ENCODE measurements at places on chromosomes 3 and 15. TPM values are rescaled to one million over a fixed set of nuclear protein-coding genes. Genes with fewer than 3 reads are reported as not detected.

ZPLD1 gene
- total RNA-seq = not detected

IL12A gene
- 0.29 TPM for total RNA-seq

CHRM5 gene
- not detected for total RNA-seq

ANKRD63 gene
- not detected for total RNA-seq

CD200 gene
- total RNA-seq = 6.0 TPM

RPL15 gene
- total RNA-seq = 1,360 TPM

AP3B2 gene
- 0.84 TPM for total RNA-seq

CCK gene
- total RNA-seq = 0.48 TPM

APOD gene
- 362 TPM for total RNA-seq

HEG1 gene
- 102 TPM for total RNA-seq

TGM4 gene
- not detected for total RNA-seq

EAF2 gene
- 7.2 TPM for total RNA-seq

GNAT1 gene
- not detected for total RNA-seq

LYZL4 gene
- not detected for total RNA-seq

C3orf22 gene
- total RNA-seq = not detected

ADGRG7 gene
- not detected for total RNA-seq

P2RY1 gene
- 4.3 TPM for total RNA-seq

DNA sequence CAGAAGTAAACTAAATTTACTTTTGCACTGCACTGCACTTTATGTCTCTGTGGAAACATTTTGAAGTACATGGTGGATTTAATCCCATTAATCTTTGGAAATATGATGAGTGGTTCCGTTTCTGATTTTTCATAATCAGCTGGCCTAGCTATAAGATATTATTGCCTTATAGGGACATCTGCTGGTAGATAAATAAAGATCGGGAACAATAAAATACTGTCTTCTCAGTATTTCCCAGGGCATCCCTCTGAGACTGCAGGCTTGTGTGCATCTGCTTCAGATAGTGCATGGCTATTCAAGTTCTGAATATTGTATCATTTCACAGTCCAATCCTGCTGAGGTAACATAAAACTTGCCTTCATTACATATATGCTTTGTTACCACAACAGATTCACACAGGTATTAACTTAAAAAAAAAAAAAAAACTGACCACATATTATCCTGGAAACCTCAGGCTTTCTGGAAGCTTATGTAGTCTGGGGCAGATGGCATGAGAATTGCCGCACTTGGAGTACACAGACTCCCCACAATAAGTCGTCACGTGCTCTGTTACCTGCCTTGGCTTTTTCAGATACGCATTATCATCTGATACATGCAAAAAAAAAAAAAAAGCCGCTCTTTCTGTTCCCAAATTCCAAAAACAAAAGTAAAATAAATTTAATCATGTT, 330.8 kb upstream of the AGTR1 start:
- DNase-seq = no peak

DNA sequence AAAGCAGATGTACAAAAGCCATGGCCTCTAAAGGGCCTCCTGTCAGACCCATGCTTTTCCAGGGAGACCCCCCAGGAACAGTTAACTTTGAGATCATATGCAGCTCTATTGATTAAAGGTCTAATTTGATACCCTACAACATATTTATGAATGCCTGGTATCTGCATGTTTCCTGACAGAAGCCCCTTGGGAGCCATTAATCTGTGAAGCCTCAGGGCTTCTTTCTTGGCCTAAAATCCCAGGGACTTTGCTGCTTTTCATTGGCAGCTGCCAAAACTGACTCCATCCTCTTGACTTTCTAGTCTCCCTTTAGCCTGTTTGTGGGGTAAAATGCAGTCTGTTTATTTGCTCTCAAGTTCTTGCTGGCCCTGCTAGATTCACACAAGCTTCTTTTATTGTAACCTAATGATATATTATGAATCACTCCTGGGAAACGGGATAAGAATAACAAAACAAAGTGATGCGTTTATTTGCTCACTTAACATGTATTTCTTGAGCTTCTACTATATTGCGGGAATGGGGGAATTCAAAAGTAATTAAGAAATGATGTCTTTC, 257.0 kb downstream of the LSAMP start:
- no peak for DNase-seq

DNA sequence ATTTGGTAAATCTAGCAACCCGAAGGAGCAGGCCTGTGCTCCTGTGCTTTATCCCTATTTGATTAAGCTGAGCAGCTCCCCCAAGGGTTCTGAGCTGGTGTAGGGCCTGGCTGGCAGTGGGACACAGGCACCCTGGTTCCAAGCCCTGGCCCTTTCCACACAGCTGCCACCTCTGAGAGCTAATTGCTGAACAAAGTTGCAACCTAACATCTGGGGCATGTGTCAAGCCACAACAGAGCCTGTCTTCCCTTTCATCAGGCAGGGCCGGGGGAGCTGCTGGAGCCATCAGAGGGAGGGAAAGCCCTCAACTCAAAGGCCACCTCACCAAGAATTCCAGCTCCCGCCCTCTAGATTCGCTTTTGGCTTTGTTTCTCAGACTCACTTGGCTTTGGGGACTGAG, 17.1 kb upstream of the MRPS22 start:
- DNase-seq = peak; percentile 65

DNA sequence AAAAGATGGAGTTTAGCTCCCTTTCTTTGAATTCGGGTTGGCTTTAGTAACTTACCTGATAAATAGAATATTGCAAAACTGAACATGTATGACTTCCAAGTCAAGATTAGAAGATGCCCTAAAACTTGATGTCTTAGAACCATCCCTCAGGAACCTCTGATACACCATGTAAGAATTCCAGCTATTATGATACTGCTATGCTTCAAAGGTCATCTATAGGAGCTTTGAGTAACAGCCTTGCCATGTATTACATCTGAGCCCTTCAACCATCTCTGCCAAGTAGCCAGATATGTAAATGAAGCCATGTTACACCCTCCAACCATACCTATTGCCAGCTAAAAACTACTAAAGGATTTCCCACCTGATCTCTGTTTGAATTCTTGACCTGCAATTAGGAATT, 854.2 kb downstream of the SI start:
- DNase-seq = no peak

DNA sequence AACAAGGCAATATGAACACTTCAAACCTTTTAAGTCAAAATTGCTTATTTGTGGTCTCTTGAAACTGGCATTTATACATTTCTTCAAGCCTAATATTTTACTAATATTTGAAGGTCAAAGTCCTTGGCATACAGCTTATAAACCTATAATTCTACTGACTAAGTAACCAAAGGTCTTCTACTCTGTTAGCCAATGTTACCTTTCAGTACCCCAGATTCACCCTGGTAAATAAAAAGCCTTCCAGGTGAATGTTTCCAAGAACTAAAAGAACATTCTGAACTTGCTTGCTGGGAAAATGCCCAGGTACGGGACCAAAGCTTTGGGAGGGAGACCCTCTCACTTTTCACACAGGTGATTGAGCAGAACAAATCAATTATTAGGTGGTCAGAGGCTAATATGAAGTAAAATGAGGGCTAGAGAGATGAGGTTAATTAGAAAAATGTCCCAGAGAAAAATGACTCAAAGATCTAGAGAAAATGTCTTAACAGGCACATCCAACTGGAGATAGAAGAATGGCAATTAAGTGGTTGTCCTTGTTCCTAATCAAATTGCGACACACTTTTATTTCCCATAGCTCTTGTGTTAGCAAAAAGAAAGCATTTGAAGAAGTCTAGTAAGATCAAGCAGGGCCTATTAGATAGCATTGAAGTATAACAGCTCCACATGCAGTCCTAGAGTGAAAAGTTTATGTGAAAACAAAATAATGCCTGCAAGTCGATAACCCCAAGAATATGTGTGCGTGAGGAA, 232.0 kb downstream of the FOXP1 start:
- DNase-seq = no peak

GRCh38 chr3:134618478-134619300, 32.1 kb downstream of the KY start:
- peak; percentile 51 for DNase-seq

- DNase-seq = no peak
Measured at GRCh38 chr3:168862466-168862865, 766.7 kb upstream of the GOLIM4 start.

- no peak for DNase-seq
Measured at GRCh38 chr15:88376574-88377174, 90.5 kb downstream of the MRPL46 start.

GRCh38 chr15:52682781-52683180, 3.6 kb upstream of the ATOSA start:
- DNase-seq = no peak

DNA sequence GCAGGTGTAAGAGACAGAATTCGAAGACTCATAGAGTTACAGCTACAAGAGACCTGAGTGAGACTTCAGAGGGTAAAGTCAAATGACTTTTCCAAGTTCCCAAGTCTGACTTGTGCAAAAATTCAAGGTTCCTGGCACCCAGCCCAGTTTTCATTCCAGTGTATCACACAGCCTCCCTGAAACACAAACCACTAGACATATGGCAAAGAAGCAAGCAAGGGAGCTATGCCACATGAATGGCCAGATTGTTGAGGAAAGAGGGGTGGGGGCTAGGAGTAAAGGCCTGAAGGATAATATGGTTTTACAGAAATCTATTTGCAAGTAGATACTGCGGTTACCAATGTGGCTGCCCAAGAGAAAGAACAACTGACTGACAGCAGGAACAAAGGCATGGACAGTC, 301.2 kb downstream of the MECOM start:
- no peak for DNase-seq

GRCh38 chr3:149128821-149129220, 617 bp upstream of the HPS3 start:
- DNase-seq = no peak

- no peak for DNase-seq
Measured at GRCh38 chr15:74383286-74383685, 15.8 kb upstream of the CYP11A1 start.

- no peak for DNase-seq
Measured at GRCh38 chr15:80721476-80721875, 26.4 kb downstream of the ABHD17C start.

GRCh38 chr3:104648823-104649222, 717.9 kb upstream of the ALCAM start:
- no peak for DNase-seq

DNA sequence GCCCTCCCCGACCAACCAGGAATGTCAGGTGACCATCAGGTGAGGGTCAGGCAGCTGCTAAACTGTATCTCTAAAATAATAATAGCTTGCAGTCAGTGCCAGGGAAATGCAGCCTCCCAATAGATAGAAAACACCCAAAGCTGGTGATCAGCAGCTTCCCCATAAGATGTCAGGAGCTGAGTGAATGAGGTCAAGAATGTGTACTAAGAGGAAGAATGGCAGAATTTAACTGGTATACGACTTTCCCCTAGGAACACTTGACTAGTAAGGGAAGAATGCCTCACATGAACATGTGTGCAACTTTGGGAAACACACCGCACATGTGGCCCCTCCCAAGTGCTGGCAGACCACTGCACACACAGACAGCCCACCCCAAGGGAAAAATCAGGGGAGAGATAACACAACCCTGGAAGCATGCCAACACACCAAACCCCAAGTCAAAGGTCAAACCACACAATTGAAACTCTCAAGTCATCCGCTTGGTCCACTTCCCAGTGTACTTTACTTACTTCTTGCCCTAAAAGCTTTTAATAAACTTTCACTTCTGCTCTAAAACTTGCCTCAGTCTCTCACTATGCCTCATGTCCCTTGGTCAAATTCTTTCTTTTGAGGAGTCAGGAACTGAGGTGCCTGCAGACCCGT, 806.5 kb downstream of the OTOL1 start:
- no peak for DNase-seq

GRCh38 chr3:131896285-131896684, 138.5 kb downstream of the CPNE4 start:
- DNase-seq = no peak

DNA sequence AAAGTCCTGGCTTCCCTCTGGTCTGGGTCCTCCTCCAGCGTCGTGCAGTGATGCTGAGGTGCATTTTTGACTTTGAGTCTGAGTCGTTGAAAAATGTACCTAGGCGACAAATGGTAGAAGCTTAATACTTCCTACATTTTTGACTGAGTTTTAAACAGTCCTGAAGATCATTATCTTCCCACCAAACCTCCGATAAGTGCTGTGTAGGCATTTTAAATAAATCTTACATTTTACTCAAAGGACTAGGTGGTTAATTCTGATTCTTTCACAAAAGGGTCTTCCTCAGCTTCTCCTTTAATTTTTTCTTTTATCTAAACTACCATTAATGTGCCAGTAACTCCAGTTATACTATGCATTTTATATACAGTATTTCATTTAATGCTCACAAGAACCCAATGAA, 70.6 kb downstream of the KAT2B start:
- DNase-seq = no peak

DNA sequence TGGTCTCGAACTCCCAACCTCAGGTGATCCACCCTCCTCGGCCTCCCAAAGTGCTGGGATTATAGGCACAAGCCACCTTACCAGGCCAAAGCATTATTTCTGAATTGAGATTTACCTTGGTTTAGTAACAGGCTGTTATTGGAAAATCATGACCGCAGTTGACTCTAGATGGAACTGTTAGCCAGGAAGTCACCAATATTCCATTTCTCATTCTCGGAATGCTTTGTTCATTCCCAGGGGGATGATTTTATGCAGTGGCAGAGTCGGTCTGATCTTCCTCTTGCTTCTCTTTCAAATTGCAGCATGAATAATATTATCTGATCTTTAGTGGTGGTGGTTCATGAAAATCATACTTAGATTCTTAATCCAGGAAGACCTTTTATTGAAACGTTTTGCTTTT, 195.5 kb upstream of the MBNL1 start:
- no peak for DNase-seq

- DNase-seq = no peak
Measured at GRCh38 chr3:165754219-165755007, 82.8 kb downstream of the BCHE start.

DNA sequence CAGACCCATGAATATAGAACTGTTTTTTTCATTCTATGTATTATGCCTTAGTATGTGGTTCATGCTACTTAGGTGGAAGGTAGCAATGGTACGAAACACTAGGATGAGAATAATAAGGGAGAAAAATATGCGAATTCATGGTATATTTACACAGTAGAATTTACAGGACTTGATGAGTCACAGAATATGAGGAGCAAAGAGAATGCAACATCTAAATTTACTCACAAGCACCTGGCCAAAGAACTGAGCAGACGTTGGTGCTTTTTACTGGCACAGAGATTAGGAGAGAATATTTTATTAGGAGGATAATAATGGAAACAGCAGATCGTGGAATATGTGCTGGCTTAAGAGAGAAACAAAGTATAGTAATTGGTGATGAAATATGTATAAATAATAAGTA, 785.4 kb upstream of the ROBO1 start:
- DNase-seq = no peak
